ENCODE measurements at places on chromosomes 13 and 19.

DNA sequence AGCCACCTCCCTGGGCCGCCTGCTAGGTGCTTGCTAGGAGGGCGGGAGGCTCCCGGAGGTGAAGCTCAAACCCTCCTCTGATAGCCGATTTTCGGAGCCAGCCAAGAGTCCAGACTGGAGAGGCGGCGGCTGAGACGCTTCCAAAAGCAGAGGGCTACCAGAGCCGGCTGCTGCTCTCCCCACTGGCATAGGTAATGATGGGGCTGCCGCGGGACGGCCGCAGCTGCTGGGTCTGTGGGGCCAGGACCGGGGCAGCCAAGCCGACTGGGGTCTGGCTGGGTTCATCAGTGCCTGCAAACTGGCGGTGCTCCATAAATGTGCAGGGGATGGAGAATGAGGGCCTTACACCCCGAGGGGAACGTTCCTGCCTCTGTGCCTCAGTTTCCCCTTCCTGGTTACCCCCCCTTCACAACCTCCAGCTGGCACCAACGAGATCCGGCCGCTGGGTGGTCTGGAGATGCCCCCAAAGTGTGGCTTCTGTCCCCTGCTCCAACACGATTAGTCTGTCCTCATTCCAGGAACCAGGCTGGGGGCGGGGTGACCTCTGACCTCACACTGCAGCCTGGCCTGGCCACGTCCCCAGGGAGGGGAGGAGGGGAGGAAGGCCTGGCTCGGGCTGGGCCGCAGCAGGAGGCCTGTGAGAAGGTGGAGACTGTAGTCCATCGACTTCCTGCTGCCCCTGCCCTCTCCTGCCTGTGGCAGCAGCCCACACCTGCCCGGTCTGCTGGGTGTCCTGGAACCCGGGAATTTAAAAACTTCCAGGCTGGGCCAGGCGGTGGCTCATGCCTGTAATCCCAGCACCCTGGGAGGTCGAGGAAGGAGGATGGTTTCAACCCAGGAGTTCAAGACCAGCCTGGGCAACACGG is 3.8 kb upstream of the WDR18 start:
- no peak for DNase-seq

DNA sequence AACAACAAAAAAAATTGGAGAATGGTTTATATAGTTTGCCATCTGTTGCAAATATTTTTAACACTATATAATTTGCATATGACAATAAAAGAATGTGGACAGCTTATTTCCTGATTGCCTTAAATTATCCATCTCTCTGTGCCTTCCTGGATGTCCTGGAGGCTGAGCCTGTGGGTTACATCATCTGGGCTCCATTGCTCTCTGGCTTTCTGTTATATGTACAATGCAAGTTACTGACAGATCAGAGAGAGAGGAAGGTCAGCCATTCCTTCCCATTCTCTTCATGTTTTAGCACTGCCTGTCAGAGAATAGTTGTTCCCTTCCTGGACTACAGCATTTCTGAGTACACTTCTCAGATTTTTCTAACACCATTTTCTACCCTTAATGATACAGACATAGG is 758.3 kb upstream of the PCDH20 start:
- DNase-seq: no peak

GRCh38 chr19:49932041-49932451 is 2.7 kb upstream of the NUP62 start:
- DNase-seq: no peak

DNA sequence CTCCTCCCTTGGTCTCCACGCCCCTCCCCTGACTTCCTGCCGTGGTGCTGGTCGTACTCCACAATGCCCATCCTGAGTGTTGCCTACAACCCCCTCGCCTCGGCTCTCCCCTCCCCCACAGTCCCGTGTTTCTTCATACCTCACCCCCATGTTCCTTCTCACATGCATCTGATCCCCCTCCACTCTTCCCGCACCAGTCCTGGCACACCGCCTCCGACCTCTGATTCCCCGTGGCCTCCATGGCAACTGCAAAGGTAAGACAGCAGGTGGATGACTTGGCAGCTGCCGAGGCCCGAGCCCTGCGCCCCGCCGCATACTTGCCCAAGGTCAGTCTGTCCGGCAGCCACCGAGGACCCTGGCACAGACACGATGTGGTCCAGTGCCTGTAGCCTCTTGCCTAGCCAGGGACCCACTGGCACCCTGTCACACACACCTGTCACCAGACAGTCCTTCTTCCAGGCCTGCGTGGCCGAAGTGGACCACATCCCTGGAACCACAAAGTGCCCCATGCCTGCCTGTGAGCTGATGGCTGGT is 16.1 kb upstream of the SDHAF1 start:
- no peak for DNase-seq

- DNase-seq: no peak
Observed at GRCh38 chr13:98265692-98266551, 88.9 kb upstream of the RNF113B start.

DNA sequence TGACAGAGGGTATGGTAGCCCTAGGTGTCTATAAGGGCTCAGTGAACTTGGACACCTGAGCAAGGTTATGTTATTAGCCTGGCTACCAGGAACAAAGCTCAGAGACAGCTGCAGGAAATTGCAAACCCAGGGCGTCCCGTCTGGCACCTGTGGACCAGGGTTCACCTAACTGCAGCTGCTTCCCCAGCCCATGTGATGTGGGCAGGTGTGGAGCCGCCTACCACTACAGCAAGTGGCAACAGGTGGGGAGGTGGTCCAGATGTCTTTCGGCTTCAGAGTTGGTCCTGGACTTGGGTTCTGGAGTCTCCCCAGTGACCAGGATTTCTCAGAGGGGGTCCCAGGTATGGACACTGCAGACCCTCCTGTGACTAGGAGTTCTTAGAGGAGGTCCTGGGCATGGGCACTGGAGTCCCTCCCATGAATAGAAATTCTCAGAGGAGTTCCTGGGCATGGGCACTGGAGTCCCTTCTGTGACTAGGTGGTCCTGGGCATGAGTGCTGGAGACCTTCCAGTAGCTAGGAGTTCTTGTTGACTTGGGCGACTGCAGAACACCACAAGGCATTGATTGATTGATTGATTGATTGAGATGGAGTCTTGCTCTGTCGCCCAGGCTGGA is 25.2 kb downstream of the ACTL9 start:
- DNase-seq: no peak

DNA sequence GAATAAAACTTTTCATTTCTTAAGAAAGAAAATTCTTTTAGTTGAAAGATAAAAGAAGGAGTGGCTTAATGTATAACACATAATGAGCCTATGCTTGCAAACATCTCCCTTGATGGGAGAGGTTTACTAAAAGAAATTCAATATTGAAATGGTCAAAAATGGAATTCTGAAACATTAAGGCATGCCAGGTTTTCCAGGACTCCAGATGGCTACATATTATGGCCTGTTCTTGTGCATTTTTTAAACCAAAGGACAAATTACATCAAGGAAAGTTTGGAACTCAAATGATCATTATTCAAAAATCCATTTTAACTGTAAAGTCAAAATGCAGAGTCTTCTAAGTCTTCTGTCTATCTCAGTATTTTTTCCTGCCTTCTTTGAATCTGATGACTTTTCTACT is 19.1 kb upstream of the CYSLTR2 start:
- no peak for DNase-seq

- DNase-seq: no peak
Observed at GRCh38 chr19:2421581-2422306, 5.6 kb downstream of the TIMM13 start.

GRCh38 chr13:81498969-81499368 is 1158.0 kb upstream of the SPRY2 start:
- DNase-seq: no peak

- DNase-seq: no peak
Observed at GRCh38 chr19:46615966-46616365, 8.9 kb downstream of the PTGIR start.

DNA sequence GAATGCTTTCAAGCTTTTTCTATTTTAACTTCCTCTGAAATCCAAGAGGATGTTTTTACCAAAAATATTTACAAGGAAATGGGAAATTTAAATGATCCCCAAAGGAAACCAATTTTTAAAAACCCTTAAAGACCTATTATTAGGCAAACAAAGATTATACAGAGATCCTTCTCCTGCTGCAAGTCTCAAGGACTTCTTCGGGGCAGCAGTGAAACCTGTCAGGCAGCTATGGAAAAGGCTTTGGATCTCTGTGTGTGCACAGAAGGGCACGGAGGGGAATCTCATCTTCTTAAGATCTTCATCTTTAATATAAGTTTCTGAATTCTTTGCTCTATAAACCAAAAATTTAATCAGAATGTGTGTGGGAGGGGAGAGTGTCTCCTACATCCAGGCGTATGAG is 36.0 kb upstream of the CLDN10 start:
- DNase-seq: no peak

- DNase-seq: no peak
Observed at GRCh38 chr19:6229951-6230712, 49.6 kb downstream of the MLLT1 start.

GRCh38 chr13:75825161-75825560 is 189.0 kb downstream of the LMO7 start:
- no peak for DNase-seq

DNA sequence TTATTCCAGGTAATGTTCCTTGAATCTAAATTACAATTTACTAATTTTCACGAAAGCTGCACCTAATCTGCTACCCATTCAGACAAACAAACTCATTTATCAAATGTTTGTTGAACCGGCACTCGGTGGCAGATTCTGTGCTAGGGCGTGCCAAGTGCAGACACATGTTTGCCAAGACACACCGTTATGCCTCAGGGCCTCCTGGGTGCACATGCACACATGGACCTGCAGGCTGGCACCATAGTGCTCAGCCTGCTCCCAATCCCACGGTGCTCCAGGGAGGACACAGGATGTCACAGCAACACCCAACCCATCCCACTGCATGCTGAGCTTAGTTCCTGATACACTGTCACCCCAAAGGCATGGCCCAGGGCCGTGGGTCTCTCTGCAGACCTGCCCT is 7.7 kb downstream of the SCGB2B2 start:
- no peak for DNase-seq

GRCh38 chr19:3114811-3115210 is 20.6 kb downstream of the GNA11 start:
- no peak for DNase-seq

- DNase-seq: no peak
Observed at GRCh38 chr13:33782631-33783030, 35.3 kb upstream of the RFC3 start.

DNA sequence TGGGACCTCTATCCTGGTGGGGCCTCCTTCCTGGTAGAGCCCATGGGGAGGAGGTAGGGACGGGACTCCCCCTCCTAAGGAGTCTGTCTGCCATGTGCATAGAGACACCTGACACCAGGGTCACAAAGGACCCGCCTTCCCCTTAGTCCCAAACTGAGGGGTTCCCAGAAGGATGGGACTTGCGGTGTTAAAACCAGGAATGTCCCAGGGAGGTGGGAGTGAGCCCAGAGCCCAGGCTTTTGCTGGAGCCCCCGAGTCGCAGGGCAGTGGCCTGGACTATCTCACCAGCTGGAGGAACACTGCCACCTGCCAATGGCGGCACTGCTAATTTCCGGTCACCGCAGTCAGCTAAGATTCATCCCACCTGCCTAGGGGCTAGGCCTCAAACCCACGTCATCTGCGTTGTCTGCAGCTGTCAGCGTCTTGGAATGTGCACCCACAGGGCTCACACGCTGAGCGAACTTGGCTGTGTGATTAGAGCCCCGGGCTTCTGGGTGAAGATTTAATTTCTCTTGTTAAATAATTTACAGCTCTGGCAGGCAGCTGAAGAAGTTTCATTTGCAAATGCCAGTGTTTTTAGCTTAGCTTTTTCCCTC is 31.9 kb upstream of the ATP11A start:
- DNase-seq: no peak

- no peak for DNase-seq
Observed at GRCh38 chr13:59542303-59542702, 621.4 kb downstream of the DIAPH3 start.

DNA sequence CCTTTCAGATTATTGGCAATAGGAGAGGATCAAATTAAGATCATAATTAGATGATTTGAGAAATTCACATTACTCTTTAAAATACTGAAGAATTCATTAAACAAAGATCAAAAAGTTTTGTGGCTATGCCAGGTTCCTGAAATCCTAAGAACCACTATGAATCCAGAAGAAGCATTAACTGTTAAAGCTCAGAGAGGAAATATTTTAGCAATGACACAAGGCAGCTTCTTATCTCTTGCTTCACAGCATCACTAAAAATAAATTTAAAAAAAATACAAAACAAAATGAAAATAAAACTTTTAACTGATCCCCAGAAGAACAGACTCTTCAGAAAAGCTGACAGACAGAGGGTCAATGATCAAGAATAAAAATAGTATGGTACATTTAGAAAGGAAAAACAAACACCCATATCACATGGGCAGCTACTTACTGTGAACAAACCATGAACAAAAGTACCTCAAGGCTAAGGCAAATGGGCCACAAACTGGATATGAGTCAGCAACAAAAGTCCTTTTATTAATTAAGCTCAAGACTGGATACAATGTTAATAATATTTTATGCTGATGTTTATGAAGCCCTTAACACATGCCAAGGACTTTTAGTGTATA is 19.6 kb downstream of the RNF6 start:
- DNase-seq: no peak

- no peak for DNase-seq
Observed at GRCh38 chr19:55132453-55133129, 15.2 kb upstream of the PPP1R12C start.

DNA sequence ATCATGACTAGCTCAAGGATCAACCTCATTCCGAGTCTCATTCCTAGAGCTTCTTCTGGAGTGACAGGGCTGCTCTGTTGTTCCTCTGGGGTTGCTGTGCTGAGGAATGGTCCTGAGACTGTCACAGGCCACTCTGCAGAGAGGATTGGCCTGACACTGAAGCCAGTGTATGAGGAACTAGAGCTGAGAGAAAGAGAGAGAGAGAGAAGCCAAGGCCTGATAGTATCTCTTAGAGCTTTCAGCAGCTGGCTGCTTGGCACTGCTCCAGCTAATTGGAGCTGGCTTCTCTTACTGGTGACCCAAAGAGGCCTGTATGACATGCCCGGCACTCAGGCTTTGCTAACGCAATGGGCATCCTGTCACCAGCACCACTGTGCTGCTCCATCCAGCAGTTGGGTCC is 73.4 kb upstream of the FLT1 start:
- DNase-seq: no peak

GRCh38 chr13:107516517-107516916 is 698.8 kb downstream of the LIG4 start:
- no peak for DNase-seq

- no peak for DNase-seq
Observed at GRCh38 chr13:113062691-113063090, 42.9 kb upstream of the F7 start.

DNA sequence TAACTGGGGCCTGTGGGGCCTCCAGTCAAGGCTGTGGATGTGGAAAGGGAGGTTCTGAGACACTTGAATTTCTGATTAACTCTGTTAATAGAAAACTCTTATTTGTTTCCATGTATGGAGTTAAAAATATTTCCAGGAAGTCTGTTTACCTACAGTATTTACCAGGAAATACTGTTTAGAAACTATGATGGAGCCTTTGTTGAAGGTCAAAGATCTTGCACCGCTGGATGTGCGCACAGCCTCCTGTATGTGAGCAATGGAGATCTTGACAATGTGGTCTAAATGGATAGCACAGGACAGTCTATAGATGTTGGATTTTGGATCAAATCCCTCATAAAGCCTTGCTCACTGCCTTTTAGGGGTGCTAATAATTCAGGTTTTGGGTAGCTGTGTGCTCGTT is 268.4 kb downstream of the DLEU7 start:
- DNase-seq: no peak

GRCh38 chr13:110944121-110944967 is 29.5 kb upstream of the ANKRD10 start:
- peak; percentile 56 for DNase-seq

GRCh38 chr19:40266119-40266518 is 19.0 kb downstream of the AKT2 start:
- DNase-seq: no peak
